ENCODE measurements at places on chromosomes 7 and 10.
A peak's percentile ranks its signal among the peaks of the same experiment; 100 is the strongest.

DNA sequence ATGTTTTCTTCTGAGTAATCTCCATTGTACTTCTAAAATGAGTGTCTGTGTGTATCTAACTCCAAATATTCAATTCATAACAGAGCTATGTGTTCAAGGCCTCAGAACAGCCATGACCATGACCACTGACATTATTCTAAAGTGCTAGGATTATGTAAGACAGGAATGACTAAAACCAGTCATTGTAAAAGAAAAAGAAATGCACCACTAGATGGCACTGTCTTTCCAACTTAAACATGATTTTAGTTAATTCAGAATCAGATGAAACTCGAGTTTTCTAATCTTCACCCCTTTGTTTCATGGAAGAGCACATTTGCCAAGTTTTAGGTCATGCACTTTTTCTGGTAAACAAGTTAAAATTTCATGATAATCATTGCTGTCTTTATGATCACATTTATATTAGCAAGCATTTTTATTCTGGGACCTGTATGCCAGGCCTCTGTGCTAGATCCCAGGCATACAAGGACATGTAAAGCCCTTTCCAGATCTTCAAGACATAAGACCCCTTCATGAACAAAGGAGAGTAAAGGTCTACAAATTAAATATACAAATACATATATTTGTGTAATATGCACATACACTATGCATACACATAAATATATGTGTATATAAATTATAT is 26.1 kb upstream of the RSU1 start:
- peak; percentile 43 for DNase-seq

DNA sequence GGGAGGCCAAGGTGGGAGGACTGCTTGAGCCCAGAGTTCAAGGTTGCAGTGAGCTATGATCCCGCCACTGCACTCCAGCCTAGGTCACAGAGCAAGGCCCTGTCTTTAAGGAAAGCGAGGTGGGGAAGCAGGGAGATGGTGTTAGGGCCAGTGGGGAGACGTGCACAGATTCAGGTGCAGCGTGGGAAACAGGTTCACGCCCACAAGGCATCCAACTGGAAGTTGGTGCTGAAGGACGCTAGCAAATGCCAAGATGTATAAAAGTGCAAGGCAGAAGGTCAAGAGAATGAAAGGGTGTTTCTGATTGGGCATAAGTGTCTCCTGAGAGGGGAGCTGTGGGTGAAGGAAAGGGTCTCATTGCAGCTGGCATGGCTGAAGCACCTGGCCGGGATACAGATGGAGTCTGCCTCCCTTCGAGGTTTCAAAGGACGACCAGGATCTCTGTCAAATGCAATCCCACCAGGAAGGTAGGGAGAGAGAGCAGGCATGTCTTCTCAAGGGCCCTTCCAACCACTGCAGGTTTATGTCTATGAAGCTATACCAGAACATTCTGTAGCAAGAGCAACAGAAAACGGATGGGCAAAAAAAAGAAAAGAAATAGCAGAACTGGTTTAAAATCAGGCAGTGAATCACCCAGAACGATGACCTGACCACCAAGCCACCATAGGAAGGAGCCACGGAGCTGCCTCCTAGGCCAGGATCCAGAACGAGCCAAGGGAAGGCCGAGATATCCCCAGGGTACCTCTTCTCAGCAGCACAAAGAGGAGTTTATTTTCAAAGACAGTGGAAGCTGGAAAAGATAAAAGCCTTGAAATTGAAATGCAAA is 43.2 kb downstream of the GSDME start:
- no peak for DNase-seq

DNA sequence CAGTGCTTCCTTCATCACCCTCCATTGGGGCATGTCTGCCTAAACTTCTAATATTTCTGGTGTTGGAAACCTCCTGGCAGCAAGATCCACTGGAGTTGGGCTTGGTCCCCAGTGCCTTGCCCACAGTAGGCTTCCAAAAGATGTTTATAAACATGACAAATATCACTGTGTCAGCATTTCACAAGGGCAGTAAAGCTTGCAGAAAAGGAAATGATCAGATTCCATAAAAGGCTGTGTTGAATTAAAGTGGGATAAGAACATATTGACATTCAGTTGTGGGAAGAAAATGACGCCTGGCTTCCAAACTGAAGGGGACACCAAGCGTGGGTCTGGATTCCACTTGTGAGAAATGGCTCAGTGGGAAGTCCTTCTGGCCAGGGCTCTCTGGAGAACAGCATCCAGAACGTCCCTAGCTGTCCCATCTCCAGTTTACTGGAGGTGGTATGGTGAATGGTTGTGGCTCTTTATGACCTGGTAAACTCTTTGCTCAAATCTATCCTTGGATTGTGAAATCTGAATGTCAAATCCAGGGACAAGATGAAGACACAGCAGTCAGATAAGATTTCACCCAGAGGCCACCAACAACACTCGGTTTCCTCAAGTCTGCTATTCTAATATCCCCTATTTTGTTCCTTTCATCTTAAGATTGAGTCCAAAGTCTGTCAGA is 287.2 kb downstream of the TNS3 start:
- no peak for DNase-seq

DNA sequence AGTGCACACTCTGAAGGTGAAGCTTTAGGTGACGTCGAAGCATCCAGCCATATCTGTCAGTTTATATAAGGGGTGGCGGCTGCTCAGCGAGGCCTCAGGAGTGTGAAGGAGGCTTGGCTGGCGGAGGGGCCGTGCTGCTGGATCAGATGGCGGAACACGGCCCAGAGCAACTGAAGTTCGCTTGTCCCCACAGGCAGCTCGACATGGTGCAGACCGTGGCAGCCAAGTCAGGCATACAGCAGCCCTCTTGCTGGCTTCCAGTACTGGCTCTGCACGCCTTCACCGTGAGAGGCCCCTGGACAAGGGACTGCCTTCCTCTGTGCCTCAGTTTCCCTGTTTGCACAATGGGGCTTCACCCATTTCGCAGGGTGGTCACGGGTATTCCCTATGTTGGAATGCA is 443.5 kb downstream of the DNAJB6 start:
- no peak for DNase-seq

GRCh38 chr7:22482503-22482902 is 17.5 kb downstream of the STEAP1B start:
- DNase-seq = no peak
